ENCODE measurements at places on chromosomes 12 and 14. TPM values are rescaled to one million over a fixed set of nuclear protein-coding genes. Genes with fewer than 3 reads are reported as not detected.

DNA sequence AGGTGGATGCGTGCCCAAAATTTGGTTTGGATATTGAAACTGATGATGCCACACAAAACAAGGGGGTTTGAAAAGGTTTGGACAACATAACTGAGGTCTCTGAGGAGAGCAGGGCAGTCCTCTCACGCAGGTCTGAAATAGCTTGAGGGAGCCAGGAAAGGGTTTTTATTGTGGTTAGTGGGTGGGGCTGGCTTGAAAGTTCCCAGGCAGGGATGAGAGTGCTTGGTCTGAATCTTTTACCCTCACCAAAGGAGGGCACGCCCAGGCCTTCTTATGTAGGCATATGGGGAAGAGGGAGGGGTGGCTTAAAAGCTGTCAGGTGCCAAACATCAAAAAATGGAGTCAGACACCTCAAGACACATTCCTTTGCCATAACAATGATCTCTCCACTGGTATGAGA, 493.1 kb upstream of the CCDC196 start:
- H3K27ac ChIP-seq: no peak overlapping the region
- no peak for DNase-seq
- no peaks in the 10 kb centered on the region for H3K36me3 ChIP-seq
- no peaks in the 10 kb centered on the region for H3K4me1 ChIP-seq
- H3K4me3 ChIP-seq: no peak overlapping the region
- peaks cover 2% of the 10 kb centered on the region for H3K27me3 ChIP-seq

DNA sequence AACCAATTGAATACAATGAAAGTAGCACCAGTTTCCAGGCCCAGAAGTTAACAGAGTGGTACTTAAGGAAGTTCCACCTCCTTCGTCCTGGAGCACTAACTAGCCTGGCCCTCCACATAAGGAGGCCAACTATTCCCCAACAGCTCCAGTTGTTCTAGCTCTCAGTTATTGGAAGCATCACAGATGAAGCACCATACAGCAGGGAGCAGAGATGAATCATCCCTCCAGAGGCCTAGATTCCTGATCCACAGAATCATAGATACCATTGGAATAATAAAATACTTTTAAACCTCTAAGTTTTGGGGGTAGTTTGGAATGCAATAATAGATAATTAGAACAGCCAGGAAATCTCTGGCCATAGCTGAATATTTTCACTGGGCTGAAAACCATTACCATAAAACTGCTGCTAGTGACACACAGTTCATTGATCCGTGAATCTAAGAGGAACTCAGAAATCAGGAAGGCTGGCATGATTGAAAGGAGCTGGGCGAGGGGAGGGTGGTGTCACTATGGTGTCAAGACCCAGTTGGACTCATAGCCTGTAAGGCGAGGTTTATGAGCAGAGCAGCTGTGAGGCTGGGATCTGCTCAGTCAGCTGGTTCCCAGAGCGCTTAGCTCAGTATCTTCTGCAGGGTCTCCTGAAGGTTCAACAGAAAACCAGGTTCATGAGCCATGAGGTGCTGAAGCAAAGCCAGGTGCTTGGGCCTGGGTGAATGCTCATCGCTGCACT, 371.4 kb upstream of the TMTC1 start:
- no peak overlapping the region for H3K4me3 ChIP-seq
- peaks cover 6% of the 10 kb centered on the region for H3K36me3 ChIP-seq
- DNase-seq: no peak
- H3K4me1 ChIP-seq: no peaks in the 10 kb centered on the region
- no peak overlapping the region for H3K27ac ChIP-seq

DNA sequence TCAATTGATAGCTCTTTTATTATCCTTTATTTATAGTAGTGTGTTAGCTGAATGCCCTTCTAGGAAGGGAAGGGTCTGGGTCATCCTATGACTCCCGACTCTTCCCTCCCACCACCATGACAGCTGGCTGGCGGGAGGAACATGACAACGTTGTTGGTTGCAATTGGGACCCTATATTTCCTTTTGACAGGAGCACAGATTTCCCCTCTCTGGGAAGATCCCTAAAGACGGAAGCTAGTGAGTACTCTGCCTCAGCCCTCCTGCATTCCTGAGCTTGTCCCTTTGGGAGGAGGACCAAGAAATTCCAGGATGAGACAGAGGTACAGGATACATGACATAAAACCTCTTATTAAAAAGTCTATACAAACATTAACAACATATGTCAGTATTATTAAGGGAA, 485.4 kb downstream of the NAV3 start:
- H3K36me3 ChIP-seq: no peaks in the 10 kb centered on the region
- no peak overlapping the region for H3K4me3 ChIP-seq
- DNase-seq: no peak

GRCh38 chr14:103890821-103891666, 37.2 kb upstream of the TDRD9 start:
- peaks cover 13% of the 10 kb centered on the region for H3K27me3 ChIP-seq
- no peaks in the 10 kb centered on the region for H3K4me1 ChIP-seq
- no peak overlapping the region for H3K27ac ChIP-seq
- no peak for DNase-seq

The KRT77 gene
- not detected for total RNA-seq

The GPR68 gene
- total RNA-seq: 0.53 TPM

The LYSET gene
- total RNA-seq: 11.3 TPM
